Ovary (tissue), 10 donors: ENCODE measurements at places on chromosomes 3 and 15. TPM values are rescaled to one million over a fixed set of nuclear protein-coding genes. Genes with fewer than 3 reads are reported as not detected.

Gene ZNF774
- 2.3 TPM for total RNA-seq

- no peaks in the 10 kb centered on the region for H3K27me3 ChIP-seq
- no peaks in the 10 kb centered on the region for H3K36me3 ChIP-seq
- no peak overlapping the region for H3K27ac ChIP-seq
- no peak for DNase-seq
- H3K4me3 ChIP-seq = no peak overlapping the region
These were observed 21.5 kb downstream of the FAM43A start for GRCh38 chr3:194707147-194707540.

DNA sequence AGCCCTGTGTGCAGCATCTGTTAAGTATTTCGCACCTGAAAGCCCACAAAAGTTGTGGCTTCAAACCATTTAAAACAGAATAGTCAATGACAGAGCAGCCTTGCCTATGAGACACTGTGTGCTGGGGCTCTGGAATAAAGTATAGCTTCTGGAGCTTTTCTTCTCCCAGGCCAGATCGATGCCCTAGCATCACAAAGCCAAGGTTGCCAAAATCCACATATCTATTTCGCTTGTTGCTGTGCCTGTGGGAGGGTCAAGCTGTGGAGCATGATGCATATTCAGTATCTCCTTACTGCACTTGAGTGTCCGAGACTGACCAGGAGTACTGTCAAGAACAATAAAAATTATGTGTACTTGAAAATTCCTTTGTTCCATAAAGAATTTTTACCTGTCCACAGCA is 7.6 kb downstream of the PLOD2 start:
- peaks cover 6% of the 10 kb centered on the region for H3K4me1 ChIP-seq
- no peaks in the 10 kb centered on the region for H3K27me3 ChIP-seq
- no peaks in the 10 kb centered on the region for H3K36me3 ChIP-seq
- DNase-seq = no peak
- no peak overlapping the region for H3K4me3 ChIP-seq

Gene IP6K1
- 46.0 TPM for total RNA-seq

DNA sequence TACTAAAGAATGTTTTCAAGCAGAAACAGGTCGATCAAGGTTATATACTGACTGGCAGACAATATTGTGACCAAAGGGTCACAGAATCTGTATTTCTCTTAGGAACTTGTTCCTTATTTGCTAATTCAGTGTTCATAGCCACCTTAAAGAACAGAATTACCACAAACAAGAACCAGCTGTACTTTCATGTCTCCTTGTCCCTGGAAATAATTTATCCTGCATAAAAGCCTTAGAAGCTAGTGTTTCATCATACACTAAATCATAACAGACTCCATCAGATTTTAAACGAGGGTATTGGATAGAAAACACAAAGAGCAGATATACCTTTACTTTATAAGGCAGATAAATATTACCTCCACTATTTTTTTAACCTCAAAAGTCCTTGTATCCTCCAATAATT is 6.4 kb downstream of the DNAJC19 start:
- no peak overlapping the region for H3K4me3 ChIP-seq
- H3K36me3 ChIP-seq = no peaks in the 10 kb centered on the region
- DNase-seq = no peak
- no peak overlapping the region for H3K27ac ChIP-seq
- no peaks in the 10 kb centered on the region for H3K27me3 ChIP-seq

GRCh38 chr3:96960661-96961330 is 146.4 kb downstream of the EPHA6 start:
- H3K27me3 ChIP-seq = no peaks in the 10 kb centered on the region
- no peaks in the 10 kb centered on the region for H3K36me3 ChIP-seq
- H3K27ac ChIP-seq = no peak overlapping the region
- H3K4me1 ChIP-seq = no peaks in the 10 kb centered on the region
- H3K4me3 ChIP-seq = no peak overlapping the region
- no peak for DNase-seq

Gene GOLGA6L4
- total RNA-seq = 3.6 TPM

Gene ILDR1
- 0.71 TPM for total RNA-seq

DNA sequence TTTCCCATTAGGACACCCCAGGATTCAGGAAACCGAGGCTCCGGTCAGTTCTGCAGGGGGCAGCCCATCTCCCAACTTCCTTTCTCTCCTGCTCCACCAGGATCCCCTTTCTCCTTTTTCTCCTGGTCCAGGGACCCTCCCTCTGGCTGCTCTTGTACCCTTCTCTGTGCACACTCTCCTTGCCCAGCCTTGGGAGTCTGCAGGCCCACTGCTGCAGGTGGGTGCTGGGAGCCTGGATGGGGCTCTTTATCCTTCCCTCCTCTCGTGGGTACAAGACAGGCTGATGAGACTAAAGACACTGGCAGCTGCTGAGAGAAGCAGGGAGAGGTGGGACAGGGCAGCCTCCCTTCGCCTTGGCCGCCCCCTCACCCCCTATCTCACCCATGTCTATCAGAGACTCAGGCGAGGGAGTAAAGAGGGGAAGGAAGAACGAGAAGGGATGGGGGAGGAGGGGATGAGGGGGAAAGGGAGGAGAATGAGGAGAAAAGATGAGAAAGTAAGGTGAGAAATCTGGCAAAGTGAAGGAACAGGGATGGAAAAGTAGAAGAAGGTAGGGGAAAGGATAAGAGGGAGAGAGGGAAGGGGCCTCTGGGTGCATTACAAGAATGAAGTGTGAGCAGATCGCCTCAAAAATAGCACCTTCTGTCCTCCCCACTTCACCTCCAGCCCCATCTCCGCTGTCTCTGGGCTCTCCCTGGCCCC is 45.2 kb downstream of the ITGA11 start:
- DNase-seq = peak; percentile 1
- H3K36me3 ChIP-seq = no peaks in the 10 kb centered on the region
- peaks cover 5% of the 10 kb centered on the region for H3K4me1 ChIP-seq
- no peaks in the 10 kb centered on the region for H3K27me3 ChIP-seq
- H3K4me3 ChIP-seq = no peak overlapping the region

GRCh38 chr15:99475754-99476412 is 89.9 kb upstream of the MEF2A start:
- no peaks in the 10 kb centered on the region for H3K36me3 ChIP-seq
- H3K27me3 ChIP-seq = no peaks in the 10 kb centered on the region
- no peak overlapping the region for H3K4me3 ChIP-seq
- peaks cover 3% of the 10 kb centered on the region for H3K4me1 ChIP-seq
- DNase-seq = no peak

DNA sequence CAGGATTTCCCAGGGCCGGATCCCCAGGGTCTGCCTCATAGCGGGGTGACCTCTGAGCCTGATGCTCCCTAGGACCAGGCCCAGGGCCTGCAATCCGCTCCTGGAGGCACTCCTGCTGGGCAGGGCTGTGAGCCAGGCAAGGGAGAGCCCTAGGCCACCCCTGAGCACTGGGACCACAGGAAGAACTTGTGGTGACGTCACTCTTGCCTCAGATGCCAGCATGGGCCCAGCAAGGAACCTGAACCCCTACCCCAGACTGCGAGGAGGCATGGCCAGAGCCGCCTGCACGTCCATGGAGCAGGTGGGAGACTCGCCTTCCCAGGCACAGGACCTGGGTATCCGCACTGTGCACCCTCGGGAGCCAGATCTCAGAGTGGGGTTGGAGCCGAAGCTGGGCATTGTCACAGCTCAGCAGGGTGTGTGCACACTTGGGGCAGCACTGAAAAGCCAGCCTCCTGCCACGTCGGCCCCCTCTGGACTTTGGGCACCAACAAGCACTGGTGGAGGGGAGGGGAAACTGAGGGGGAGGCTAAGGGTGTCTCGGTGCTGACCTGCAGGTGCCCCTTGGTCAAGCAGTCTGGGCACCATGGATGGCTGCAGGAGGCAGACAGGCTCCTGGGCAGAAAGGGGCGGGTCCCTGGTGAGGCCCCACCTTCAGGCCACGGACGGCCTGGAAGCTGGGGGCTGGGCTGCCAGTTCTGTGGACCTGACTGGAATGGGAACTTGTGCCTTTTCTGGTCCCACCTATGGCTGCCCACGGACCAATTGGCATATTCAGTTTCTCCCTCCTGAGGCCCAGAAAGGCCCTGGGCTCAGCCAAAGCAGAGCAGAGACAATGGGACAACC is 49.3 kb downstream of the SLC6A20 start:
- no peak for DNase-seq
- no peaks in the 10 kb centered on the region for H3K27me3 ChIP-seq
- H3K4me3 ChIP-seq = no peak overlapping the region
- H3K4me1 ChIP-seq = no peaks in the 10 kb centered on the region

DNA sequence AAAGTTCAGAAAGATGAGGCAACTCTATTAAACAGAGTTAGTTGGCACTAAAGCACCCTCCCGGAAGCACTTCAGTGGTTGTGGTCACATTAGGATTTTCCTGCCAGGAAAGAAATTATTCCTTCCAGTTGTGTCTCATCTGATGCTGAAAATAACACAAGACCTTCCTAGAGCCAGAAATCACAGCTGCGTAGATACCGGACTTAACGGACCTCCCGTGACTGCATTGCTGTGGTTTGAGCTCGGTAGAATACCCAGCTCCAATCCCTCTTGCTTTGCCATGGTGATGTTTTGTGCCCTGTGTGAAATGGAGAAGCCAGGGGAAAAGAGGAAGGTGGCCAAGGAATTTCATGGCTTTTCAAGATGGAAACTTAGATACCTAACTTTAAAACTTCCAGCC is 215.0 kb upstream of the IGF1R start:
- DNase-seq = no peak
- H3K4me1 ChIP-seq = no peaks in the 10 kb centered on the region
- H3K4me3 ChIP-seq = no peak overlapping the region
- H3K36me3 ChIP-seq = no peaks in the 10 kb centered on the region
- H3K27me3 ChIP-seq = no peaks in the 10 kb centered on the region

Gene ZNF80
- total RNA-seq = not detected

Gene CCDC66
- 24.5 TPM for total RNA-seq

- H3K27me3 ChIP-seq = no peaks in the 10 kb centered on the region
- H3K27ac ChIP-seq = no peak overlapping the region
- H3K36me3 ChIP-seq = no peaks in the 10 kb centered on the region
These were observed 159.5 kb upstream of the CNTN6 start for GRCh38 chr3:933326-933725.

Gene VEPH1
- 1.3 TPM for total RNA-seq

Gene HCN4
- not detected for total RNA-seq

DNA sequence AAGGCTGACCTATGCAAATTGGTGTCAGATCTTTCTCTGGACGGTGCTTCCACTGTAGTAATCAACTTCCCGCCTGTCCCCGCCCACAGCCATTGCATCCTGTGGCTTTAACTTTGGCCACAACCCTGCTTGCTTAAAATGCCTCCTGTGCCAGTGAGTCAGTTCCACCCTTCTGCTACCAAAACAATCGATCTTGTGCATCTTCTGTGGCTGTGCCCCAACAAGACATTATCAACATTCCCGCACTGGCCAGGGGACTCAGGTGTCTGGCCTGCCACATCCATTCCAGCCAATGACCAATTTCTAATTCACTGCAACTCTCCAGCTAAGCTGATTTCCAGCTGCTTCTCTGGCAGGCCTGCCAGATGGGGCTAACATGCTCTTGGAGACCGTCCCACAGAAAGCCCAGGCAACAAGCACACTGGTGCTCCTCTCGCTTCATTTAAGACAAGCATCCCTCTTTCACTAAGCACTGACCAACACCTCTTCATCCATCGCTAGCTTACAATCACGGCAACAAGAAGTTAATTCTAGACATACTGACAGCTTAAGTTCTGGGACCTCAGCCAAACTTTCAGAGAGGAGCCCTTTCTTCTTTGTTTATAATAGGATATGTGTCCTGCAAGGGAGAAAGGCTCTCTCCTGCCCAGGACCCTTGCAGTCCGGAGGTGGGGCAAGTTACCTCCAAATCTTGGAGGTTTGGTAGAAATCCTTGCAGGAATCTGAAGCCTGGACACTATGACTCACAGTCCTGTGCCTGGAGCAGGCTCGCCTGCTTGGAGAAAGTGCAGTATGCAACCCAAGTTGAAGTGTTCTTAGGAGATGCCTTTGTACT is 6.7 kb downstream of the CA12 start:
- H3K4me1 ChIP-seq = no peaks in the 10 kb centered on the region
- no peak overlapping the region for H3K4me3 ChIP-seq
- H3K27ac ChIP-seq = no peak overlapping the region
- H3K27me3 ChIP-seq = no peaks in the 10 kb centered on the region
- no peaks in the 10 kb centered on the region for H3K36me3 ChIP-seq

Gene NR1I2
- total RNA-seq = 0.23 TPM
